Cerebellum (tissue), 4 donors: ENCODE measurements at places on chromosomes 2 and 18. TPM values are rescaled to one million over a fixed set of nuclear protein-coding genes. Genes with fewer than 3 reads are reported as not detected.

Gene CSRNP3
- total RNA-seq: 98.3 TPM

Gene POMC
- total RNA-seq: 0.91 TPM

Gene ZNF142
- total RNA-seq: 18.1 TPM

Gene PHLPP1
- total RNA-seq: 23.5 TPM

Gene KLHL41
- 2.6 TPM for total RNA-seq

Gene TDRD15
- 0.18 TPM for total RNA-seq

Gene TRIM43
- total RNA-seq: 1.1 TPM

Gene IL37
- total RNA-seq: not detected

Gene LBX2
- not detected for total RNA-seq

Gene RGPD3
- total RNA-seq: 0.82 TPM

Gene PPP1R1C
- 3.1 TPM for total RNA-seq
